Activated T-cell treated with anti-CD3 and anti-CD28 coated beads, Interleukin-2, amount 50 U/mL, for 4 hours (primary cell): ENCODE measurements at places on chromosomes 6 and 20.
A peak's percentile ranks its signal among the peaks of the same experiment; 100 is the strongest.

- no peak for DNase-seq
Measured at GRCh38 chr20:58583176-58583575, 67.9 kb upstream of the STX16 start.

DNA sequence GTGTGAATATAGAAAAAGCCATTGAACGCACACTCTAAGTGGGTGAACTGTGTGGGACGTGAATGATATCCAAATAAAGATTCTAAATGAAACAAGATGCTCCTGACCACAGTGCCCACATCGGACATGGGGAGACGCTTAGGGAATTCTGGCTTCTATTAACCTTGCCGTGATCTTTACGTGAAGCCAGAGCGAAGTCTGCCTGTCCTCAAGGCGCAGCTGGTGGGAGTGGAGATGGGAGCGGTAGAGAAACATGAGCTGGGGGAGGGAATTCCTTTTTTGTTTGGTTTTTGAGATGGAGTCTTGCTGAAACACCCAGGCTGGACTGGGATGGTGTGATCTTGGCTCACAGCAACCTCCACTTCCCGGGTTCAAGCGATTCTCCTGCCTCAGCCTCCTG is 46.0 kb downstream of the VSTM2L start:
- no peak for DNase-seq

DNA sequence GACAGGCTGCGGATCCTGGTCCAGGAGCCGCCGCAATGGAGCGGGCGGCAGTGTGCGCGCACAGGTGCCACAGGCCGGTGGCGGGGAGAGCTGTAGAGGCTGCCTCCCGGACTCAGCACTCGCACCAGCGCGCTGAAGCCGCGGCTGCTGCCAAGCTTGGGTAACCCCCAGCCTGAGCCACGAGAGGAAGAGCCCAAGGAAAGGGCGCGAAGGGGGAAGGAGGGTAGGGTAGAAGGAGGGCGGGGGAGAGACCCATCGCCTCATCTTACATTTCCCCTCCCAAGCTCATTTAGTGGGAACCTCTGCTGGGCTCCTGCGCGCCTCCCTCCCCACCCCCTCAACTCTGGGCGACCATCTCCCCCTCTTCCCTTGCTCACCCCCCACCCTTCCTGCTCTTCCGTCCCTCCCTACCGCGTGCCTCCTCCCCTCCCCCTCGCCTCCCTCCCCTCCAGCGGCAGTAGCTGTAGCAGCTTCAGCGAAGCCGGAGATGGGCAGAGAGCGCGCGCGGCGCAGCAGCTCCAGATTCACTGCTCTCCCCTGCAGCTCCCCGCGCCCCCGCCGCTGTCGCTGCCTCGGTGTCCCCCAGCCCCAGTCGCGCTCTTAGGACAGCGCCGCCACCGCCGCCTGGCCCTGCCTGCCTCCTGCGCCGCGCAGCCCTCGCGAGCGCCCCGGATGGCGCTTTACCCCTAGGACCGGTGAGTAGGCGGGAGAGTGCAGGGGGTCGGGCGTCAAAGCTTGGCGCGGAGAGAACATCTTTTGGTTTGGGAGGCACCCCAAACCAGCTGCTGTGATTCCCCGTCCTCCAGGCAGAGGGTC is at the start of gene FUT9:
FUT9 (plus strand) TSS at position 457 of the 816 bp plus-strand sequence. CDS start 187,182 bp downstream, outside the sequence.
- no peak for DNase-seq

DNA sequence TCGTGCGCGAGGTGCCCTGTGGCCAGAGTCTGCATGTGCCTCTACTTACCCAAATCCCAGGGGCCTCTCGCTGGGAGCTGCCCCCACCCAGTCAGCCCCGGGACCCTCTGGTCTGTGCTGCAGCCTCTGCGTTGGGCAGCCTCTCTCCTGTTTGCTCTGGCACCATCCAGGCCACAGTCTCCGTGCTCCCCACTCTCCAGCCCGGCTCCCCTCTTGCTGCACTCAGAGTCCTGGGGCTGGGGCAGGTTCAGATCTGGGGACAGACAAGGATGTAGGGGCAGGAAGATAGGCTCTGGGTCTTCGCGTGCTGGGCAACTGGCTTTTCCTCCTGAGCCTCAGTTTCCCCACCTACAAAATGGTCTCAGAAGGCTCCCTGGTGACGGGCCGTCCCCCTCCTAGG is 70.8 kb upstream of the GATA5 start:
- DNase-seq = no peak

DNA sequence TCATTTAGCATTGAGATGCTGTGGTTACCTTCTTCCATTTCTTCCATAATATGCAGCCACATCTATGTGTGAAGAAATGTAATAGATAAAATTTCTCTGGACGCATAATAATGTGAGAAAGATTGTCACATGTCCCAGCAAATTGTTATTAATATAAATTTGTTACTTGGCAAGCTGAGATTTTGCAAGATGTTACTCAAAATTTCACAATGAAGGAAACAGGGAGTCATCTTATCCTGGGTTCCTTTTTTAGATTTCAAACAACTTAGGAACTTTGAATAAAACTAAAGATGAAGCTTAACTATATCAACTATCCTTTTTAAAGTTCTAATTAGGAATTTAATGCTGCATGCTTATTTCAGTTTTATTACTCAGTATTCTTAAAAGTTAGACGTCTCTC is 3.6 kb downstream of the ESR1 start:
- DNase-seq = no peak

GRCh38 chr20:58621906-58622548 is 29.1 kb upstream of the STX16 start:
- no peak for DNase-seq

DNA sequence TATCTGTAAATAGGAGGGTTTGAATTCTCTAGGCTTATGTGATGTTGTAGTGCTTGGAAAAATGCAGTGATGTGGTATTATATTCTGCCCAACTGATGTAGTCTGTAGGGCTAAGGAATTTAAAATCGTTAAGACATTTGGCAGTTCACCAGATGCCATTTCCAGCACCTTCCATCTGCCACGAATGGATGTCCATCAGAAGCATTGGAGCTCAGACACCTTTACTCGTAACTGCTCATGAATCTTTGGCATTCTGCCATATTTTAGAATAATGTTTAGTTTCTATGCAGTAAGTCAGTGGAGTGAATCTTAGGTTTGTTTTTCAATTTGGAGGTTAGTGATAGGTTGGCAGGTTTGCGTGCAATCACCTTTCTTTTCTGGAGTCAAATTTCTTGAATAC is 2.4 kb upstream of the SYTL3 start:
- DNase-seq = no peak

DNA sequence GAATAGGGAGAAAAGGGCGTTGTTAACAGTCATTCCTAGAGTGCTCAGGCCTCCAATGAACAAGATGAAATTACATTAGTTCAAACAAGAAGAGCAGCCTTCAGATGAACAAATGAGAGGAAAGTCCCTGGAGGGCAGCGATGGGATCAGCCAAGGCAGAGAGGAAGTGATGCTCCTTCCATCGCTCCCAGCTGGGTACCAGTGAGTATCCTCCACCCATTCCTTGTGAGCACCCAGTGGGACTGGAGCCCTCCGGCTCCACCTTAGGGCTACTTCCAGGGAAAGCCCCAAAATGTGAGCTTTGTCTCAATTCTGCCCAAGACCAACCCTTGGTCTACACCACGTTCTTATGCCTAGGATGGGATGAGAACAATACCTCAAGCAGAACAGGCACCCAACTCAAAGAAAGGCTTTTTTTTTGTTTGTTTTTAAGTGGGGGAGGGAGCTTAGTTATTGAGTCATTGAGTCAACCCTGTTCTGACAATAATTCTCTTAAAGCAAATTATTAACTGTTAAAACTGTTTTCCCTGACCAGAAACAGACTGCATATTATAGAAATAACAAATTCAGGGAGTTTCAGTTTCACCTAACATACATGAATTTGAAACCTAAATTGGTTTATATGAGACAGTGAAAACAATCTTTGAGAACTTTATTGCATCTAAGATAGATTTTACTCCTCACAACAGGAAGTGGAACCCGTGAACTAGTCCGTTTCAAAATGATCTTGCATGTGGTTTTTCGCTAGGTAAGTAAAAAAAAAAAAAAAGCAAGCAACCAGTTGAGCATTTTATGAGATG is 106.9 kb downstream of the IPCEF1 start:
- DNase-seq = no peak

GRCh38 chr20:48965189-48965910 is 43.8 kb downstream of the ARFGEF2 start:
- DNase-seq = no peak

GRCh38 chr20:645318-646106 is 7.5 kb downstream of the SRXN1 start:
- peak; percentile 55 for DNase-seq

DNA sequence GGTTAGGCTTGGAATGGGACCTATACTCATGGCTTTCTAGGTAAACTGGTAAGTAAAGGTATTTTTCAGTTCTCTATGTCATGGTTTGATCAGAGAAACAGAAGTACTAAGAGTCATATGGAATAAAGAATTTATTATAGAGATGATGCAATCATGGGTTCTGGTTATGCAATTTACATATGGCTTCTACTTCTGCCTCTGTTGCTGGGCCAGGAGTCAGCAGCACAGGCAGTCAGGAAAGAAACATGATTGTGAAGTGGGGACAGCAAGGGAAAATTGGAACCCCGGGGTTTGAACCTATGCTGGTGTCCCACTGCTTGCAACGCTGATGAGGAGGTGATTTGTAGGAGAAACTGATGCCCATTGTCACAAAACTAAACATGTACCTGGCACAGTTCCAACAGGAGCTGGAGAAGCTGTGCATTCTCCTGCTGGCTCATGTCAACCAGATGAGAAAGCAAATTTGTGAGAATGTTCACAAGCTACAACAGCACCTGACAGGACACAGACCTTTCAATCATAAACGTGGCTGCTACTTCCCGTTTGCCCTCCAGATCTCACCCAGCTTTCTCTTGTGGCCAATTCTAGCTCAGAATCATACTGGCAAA is 887.1 kb downstream of the TFAP2A start:
- DNase-seq = no peak

- DNase-seq = no peak
Measured at GRCh38 chr20:23062632-23063031, 13.2 kb upstream of the THBD start.

GRCh38 chr6:14642842-14643241 is 525.3 kb downstream of the CD83 start:
- no peak for DNase-seq

GRCh38 chr20:44959638-44960102 is 527 bp downstream of the TOMM34 start:
- peak; percentile 75 for DNase-seq

GRCh38 chr20:8421981-8422380 is 289.9 kb downstream of the PLCB1 start:
- no peak for DNase-seq
